ENCODE measurements at places on chromosomes 1 and 21.
A peak's percentile ranks its signal among the peaks of the same experiment; 100 is the strongest.

DNA sequence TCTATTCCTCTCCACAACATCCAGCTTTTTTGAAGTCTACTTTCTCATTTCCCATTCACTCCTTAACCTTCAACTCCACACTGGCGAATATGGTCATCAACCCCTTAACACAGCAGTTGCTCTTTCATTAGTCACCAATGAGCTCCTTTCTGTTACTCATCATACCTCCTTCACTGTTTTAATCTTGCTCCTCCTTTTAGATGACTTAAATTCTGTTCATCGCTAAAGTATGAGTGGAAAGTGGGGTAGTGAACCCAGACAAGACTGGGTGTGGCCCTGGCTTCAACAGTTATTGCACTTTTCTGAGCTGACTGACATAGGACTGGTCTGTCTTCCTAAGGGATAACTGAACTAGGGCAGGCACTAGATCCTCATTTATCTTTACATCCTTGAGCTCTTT is 51.3 kb downstream of the AKT3 start:
- DNase-seq = peak; percentile 95

DNA sequence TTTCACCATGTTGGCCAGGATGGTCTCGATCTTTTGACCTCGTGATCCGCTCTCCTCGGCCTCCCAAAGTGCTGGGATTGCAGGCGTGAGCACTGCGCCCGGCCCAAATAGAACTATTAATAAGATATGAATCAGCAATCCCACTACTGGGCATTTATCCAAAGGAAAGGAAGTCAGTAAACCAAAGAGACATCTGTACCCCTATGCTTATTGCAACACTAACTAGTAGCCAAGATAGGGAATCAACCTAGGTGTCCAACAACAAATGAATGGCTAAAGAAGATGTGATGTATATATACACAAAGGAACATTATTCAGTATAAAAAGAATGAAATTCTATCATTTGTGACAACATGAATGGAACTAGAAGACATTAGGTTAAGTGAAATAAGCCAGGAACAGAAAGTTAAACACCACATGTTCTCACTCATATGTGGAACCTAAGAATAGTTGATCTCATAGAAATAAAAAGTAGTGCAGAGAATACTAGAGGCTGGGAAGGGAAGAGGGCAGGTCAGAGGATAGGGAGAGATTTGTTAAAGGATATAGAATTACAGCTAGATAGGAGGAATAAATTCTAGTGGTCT is 48.8 kb downstream of the XPR1 start:
- peak; percentile 69 for DNase-seq

DNA sequence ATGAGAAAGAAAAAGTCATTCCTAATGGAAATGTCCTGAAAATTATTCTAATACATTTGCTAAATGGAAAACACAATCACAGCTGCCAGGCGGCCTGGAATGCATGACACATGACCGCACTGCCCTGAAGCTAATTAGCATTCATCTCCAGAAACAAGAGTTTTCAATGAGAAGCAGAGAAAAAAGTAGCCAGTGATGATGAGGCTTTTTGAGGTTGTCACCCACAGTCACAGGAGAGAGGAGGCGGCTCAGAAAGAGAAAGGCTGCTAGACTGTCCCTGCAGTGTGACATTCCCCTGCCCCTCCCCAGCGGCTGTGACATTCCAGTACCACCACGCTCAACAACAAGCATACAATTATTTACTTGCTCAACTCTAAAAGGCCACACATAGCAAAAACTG is 122.9 kb upstream of the KRTAP19-8 start:
- DNase-seq = peak; percentile 64

DNA sequence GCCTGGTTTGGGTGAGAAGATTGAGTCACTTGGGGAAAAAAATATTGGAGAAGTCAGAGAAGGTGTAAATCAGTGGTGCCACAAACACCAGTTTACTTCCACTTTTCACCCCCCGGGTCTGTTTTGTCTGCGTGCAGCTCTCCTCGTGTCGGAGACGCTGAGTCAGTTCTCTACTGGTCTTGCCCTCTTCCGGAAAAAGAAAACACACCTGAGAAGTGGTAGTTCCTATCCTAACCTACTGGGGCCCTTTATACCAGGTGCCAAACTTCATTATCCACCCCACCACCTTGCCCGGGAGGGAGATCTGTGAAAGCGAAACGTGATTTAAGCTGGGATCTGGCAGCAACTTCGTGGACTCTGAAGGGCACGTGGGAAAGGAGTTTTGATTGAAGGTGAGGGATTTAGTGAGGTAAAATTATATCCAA is 855 bp upstream of the IVNS1ABP start:
- DNase-seq = no peak

DNA sequence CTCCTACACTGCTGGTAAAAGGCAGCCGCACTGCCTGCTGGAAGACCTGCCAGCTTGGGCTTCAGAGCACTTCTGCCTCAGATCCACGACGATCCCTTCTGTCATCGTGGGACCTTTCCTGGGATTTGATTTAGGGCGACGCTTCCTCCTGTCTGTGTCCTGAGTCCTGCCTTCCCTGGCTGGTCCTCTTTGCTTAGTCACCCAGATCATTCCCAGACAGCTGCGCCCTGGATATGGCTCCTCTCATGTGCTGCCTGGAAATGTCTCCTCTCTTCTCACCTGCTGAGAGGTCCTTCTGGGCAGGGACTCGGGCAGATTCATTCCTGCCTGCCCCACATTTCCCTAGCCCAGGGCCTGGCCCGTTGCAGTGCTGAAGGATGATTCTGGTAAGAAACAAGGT is 72.4 kb upstream of the POU3F1 start:
- no peak for DNase-seq

GRCh38 chr1:28395181-28395580 is 25.6 kb downstream of the PHACTR4 start:
- no peak for DNase-seq

DNA sequence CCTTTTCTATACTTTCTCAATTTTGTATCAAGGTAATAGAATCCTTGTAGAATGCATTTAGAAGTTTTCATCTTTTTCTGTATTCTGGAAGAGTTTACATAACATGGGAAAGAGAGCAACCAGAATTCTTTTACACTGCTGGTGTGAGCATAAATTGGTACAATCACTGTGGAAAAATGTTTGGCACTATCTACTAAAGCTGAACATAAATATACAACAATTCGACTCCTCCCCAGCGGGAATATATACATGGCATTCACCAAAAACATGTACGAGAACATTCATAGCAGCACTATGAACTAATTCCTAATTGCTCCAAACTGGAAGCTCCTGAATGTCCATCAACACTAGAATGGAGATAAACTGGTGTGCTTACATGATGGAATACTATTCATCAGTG is 1.8 kb upstream of the ACBD6 start:
- no peak for DNase-seq

DNA sequence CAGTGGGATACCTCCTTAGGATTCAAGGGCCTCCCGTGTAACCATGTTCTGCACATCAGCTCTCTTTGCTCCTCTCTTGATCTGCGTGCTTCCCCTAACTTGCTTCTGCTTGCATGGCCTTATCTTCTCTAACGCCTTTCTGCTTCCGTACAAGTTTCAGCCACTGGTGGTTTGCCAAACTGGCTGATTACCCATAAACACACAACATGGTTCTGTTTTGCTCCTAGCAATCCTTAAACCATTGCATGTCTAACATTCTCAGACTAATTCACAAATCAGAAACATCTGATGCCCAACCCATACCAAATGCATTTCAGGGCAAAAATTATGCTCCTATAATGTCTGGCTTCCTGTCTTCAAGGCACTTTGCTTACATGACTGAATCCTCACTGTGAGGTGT is 166.4 kb downstream of the PBX1 start:
- DNase-seq = no peak

DNA sequence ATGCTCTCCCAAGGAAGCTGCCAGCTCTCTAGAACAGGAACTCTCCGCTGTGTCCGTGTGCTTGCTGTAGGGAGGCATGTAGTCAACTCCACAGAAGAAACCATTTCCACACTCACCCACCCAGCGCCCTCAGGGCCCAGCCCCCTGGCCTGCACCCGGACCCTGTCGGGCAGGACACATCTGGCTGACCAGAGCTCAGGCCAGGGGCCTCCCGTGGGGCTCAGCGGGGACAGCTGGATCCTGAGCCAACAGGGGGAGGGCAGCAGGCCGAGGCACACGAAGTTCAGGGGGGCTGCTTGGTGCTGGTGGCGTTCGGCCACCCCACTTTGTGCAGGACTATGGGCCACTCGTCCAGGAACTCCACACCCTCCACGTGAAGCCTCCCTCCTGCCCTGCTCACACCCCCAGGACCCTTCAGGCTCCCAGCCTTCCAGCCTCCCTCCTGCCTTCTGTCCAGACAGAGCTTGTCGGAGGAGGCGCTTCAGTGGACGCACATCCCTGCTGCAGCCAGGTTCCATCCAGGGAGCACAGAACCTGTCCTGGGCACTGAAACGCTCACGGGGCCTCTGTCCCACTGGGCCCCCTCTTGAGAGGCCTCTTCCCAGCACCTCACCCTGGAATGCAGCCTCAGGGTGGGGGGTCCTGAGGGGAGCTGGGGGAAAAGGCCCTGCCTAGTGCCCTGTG is 15.0 kb upstream of the FAAP20 start:
- no peak for DNase-seq

- peak; percentile 43 for DNase-seq
Measured at GRCh38 chr1:153683854-153684253, 5.4 kb downstream of the NPR1 start.

GRCh38 chr1:54596756-54597155 is 26.6 kb downstream of the FAM151A start:
- DNase-seq = no peak

DNA sequence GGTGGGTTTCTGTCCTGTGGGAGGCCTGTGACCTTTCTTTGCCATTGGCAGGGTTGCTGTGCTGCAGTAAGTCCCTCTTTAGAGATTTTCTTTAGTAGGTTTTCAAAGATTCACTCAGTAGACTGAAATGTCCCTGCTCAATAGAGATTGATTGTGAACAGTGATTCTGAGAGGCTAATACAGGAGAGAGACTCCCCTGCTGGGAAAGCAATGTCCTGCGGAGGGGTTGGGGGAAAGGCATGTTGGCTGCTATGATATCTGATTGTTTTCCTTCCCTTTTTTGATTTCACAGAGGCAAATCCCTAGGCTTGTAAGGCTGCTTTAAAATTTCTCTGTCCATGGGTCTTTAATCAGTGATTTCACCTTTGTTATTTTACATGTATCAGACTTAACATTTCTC is 589.9 kb downstream of the ADGRL2 start:
- no peak for DNase-seq

GRCh38 chr1:211548321-211549091 is 30.5 kb downstream of the SLC30A1 start:
- no peak for DNase-seq

DNA sequence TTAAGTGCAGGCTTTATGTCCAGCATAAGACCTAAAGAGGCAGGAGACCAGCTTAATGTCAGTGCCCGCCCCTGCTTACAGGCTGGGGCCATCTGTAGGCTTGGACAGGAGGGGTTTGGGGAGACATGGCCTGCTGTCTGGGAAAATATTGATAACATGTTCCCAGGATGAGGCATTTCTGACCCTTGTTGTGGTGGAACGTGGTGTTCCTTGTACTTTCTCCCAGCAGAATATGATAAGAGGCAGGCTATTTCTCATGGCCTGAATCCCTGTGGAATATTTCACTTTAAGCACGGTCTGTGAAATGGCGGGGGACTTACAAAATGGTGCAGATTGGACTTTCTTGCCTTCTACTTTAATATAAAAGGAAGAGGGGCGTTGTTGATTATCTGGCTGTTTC is 41.9 kb upstream of the PLA2G5 start:
- no peak for DNase-seq

DNA sequence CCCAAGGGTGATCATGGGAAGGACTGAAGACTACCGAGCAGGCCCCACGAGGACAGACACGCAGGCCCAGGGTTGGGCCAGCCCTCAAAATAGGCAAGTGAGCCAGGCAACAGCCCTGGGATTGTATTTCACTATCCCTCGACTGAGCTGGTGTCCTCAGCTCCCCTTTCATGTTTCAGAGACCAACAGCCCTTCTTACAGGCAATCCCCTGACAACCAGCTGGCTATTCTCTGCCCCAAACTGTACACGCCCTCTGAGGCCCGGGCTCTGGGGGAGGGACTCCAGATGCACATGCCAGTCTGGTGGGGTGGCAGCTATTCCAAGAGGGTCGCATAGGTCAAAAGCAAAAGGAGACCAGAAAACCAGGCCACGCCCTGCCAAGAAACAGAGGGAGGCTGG is 243.0 kb downstream of the TOMM20 start:
- no peak for DNase-seq

- no peak for DNase-seq
Measured at GRCh38 chr1:203563291-203563690, 63.3 kb upstream of the ATP2B4 start.

- DNase-seq = peak; percentile 32
Measured at GRCh38 chr1:184854496-184855140, 100.0 kb upstream of the EDEM3 start.

- peak; percentile 33 for DNase-seq
Measured at GRCh38 chr1:30908696-30909364, at the start of gene SDC3. SDC3 (minus strand) TSS chr1:30908758; CDS start chr1:30908586, 172 bp downstream.

GRCh38 chr1:54408147-54409066 is 2.2 kb upstream of the SSBP3 start:
- peak; percentile 89 for DNase-seq

DNA sequence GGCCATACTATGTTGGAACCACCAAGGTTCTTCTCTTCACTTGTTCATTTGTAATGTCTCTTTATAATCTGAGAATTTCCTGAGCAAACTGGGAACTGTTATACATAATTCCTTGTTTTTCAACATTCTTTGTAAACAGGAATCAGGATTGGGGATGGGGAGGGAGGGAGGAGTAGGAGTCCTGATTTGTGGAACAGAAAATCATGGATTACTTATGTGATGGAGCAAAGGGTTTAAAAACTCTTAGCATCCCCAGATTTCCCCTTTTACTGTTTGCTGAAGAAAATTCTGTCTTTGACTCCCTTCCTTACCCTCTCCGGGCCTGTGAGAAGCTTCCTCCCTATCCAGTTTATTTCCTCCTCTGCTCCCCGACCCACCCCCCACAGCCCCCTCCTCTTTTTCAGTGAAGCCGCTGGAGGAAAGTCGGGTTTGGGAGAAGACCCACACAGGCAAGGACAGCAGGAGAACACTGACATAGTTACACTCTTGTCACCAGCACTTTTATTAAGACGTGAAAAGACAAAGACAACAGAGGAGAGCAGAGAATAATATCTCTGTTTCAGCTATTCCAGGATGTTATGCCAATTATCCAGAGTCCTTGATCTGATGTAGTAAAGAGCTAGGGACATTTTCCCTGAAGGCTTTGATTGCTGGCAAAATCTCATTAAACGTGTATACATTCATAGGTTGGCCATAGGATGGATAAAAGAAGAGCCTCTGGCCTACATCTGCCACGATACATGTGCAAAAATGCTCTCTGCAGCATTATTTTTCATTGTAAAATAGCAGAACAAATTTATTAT is 4.6 kb upstream of the NBPF1 start:
- no peak for DNase-seq

- no peak for DNase-seq
Measured at GRCh38 chr1:182460550-182460951, 10.6 kb downstream of the RGSL1 start.

- DNase-seq = peak; percentile 27
Measured at GRCh38 chr21:28614791-28615190, 377.9 kb downstream of the LTN1 start.

GRCh38 chr1:177505905-177506590 is 335.3 kb downstream of the BRINP2 start:
- DNase-seq = peak; percentile 42

- DNase-seq = peak; percentile 29
Measured at GRCh38 chr1:22763487-22764200, 53.0 kb downstream of the EPHB2 start.

- DNase-seq = no peak
Measured at GRCh38 chr1:114388432-114389003, 122.5 kb downstream of the TRIM33 start.

- no peak for DNase-seq
Measured at GRCh38 chr1:205199931-205200299, 11.6 kb downstream of the DSTYK start.
